ENCODE measurements at places on chromosomes 3 and 15. TPM values are rescaled to one million over a fixed set of nuclear protein-coding genes. Genes with fewer than 3 reads are reported as not detected.

DNA sequence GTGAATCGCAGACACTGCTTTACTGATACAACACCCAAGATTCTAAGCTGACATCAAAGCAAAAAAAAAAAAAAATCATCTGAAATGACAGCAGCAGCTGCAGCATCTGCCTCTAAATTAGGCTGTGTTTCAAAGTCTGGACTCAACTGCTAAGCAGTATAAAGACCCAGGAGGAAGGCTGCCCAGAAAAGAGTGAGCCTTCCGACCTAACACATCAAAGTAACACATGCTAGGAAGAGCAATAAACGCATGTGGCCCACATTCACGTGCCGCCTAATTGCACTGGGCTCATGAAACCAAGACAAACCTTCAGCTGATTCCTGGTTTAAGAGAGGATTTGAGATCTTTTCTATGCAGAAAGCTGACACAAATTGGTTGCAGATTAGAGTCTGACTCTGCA, 317.1 kb downstream of the ZIC4 start:
- no peak for DNase-seq

DNA sequence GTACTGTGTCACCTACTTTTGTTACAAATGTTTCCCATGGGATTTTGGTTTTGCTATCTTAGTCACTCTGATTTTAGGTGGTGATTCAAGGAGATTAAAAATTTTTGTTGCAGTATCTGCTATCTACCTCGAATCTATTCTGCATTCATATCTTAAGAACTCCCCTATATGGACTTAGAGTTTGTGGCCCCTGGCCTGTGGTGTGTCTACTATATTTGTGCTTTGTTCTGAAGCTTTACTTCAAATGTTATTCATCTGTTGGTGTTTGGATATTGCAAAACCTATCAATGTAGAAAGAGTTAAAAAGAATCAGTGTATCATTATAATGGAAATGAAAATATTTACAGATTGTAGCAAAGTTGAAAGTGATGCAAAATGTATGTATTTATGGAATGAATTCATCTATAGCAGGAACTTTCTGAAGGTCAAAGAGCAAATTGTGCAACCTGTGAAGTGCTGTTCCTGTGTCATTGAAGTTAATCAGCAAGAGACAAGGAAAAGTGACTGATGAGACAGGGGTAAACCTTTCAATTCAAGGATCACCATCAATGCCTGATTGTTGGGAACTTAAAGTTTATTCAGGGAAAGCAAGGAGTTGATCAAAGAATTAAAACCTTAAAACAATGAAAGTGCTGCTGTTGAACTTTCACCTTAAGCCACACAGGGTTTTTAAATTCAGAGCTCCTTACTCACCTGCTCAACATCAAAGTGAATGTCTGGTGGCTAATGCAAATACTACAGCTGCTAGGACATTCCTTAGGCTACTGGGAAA, 71.0 kb downstream of the SLMAP start:
- no peak for DNase-seq

Gene ATP10A
- 44.6 TPM for total RNA-seq

Gene CFAP92
- not detected for total RNA-seq

Gene FRMD5
- total RNA-seq = 0.93 TPM

Gene CDCP1
- total RNA-seq = 0.41 TPM
